ENCODE measurements at places on chromosomes 6 and 20.

DNA sequence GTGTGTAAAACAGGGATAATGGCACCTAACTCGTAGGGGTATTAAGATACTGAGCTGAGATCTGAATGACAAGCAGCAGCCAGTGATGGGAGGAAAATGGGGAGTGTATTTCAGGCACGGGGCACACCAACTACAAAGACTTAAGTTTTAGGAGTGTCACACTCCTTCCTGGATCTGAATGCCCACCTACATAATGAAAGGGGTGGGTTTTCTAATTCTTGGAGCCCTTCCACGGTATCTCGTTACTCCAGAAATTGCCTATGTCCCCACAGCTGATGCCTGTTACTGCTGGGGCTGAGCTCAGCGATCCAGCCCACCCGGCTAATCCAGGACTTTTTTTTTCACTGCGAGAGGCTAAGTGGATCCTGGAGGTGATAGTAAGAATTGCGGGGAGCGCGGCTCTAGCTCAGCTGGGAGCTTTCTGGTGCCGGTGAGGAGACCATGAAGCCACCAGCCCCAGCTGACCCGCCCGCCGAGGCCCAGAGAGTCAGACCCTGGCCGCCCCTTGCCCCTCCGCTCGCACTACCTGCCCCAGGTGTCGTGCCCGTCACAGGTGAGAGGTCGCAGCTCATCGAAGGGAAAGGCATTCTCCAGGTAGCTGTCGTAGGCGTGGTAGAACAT lies 727 bp downstream of the EDEM2 start:
- DNase-seq = no peak

DNA sequence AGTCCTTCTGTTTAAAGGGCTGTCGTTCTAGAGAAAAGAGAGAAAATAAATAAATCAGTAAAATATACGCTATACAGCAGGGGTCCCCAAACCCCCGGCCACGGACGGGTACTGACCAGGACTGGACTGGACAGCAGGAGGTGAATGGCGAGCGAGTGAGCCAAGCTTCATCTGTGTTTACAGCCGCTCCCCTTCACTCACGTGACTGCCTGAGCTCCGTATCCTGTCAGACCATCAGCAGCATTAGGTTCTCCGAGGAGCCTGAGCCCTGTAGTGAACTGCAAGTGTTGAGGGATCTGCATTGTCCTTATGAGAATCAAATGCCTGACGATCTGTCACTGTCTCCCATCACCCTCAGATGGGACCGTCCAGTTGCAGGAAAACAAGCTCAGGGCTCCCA lies 76.5 kb downstream of the ZNF217 start:
- DNase-seq = no peak

DNA sequence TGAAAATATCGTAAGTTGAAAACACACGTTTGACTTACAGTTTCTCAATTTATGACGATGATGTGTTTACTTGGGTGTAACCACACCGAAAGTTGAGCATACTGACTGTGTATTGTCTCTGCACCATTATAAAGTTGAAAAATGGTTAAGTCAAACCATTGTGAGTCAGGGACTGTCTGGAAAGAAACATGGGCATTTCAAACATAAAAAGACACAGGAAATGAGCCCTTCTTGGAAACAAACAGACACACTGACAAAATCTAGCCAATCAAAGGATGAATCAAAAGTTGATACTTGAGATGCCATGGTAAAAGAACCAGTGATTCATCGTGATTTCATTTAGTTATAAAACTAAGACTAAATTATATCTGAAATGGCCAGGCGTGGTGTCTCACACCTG lies 5.3 kb downstream of the POPDC3 start:
- no peak for DNase-seq

DNA sequence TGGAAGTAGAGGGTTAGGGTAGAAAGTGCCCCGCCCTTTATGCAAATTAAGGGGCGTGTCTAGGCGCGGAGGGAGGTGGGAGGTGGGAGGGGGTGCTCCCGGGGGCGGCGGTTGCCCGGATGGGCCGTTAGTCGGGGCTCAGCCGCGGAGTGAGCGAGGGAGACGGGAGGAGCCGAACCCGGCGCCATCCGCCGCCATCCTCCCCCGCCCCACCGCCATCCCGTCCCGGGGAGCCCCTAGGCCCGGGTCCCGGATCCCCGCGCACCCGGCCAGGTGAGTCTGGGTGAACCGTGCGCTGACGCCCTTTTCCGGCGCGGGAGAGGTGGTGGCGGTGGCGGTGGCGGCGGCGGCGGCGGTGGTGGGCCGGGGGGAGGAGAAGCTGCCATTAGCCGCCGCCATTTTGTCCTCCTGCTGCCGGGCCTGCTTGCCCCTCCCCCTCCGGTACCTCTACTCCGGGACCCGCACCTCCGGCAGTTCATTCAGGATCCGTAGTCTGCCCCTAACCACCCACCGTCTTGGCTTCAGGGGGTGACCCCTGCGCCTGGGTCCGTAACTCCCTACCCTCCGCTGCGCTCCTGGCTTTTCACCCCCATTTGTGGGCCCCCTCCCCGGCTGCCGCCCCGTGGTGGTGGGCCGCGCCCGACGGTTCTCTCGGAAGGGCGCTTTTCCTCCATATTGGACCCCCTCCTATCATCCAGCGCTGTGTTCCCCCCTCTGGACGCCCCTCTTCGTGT lies at the start of gene PRRC2A:
TSS of gene PRRC2A (plus strand) at position 130 of the 734 bp plus-strand sequence. CDS start 2,075 bp downstream, outside the sequence.
- DNase-seq = peak; percentile 41

DNA sequence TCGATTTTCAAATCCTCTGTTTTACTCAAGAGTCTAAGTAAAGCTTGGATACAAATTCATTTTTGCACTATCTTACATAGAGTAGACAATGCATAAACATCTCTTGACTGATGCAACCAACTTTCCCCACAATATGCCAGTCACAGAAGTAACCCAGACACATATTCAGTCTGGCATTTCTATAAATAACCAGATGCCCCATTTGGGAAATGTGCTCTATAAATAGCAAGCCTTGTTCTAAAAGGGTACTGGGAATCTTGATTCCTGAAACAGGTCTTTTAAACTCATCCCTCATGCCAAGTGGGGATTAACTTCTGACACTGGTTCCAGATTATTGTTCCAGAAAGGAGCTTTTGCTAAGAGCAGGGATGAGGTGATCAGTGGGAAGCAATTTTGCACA lies 411.7 kb downstream of the EPM2A start:
- no peak for DNase-seq

DNA sequence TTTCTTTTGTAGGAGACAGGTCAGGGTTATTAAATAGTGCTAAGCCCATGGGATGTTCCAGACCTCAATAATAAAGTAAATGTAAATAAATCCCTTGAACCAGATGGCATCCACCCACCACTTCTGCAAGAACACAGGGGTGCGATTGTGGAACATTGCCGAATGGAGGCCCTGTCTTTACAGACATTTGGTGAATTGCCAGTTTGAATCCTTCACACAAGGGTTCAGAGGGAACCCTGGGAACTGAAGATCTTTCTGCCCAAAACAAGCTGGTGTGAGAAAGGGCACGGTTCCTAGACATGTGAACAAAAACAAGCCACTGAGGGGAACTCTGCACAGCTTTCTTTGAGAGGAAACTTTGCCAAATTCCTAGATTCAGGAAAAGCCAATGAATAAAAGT lies 30.2 kb upstream of the RNF8 start:
- peak; percentile 12 for DNase-seq

- DNase-seq = no peak
Observed at GRCh38 chr20:57198132-57199072, 68.0 kb downstream of the BMP7 start.

DNA sequence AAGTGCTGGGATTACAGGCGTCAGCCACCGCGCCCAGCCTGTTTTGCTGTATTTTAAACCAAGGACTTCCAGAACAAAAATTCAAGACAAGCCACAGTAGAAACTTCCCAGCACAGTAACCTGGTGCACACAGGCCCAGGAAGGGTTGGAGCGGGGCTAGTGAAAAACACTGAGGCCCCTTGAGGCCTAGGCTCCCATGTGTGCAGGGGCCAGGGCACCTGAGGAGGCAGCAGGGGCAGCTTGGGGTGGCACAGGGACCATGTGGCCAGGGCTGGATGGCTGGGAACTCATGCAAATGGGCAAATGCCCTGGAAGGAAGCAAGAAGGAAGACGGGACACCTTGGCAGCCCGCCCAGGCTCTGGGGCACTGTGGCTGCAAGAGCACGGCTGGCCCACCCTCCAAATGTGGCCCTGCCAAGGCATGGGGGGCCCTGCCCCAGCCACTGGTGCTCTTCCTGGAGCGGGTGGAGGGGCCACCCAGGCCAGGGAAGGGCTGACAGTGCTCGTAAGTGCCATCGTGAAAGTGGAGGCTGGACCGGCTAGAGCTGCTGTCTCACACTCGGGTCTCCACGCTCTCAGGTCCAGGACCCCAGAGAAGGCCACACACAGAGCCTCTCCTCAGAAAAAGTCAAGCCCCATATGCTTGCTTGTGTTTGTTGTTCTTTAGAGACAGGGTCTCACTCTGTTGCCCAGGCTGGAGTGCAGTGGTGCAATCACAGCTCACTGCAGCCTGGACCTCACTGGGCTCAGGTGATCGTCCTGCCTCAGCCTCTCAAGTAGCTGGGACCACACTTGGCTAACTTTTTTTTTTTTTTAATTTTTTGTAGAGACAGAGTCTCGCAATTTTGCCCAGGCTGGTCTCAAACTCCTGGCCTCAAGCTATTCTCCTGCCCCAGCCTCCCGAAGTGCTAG lies 10.3 kb downstream of the SLC2A4RG start:
- DNase-seq = no peak

- DNase-seq = no peak
Observed at GRCh38 chr20:58109126-58109880, 119.2 kb downstream of the ANKRD60 start.

GRCh38 chr6:76438768-76439167 lies 366.3 kb upstream of the IMPG1 start:
- DNase-seq = no peak

- DNase-seq = peak; percentile 100
Observed at GRCh38 chr20:58907320-58908137, 55.0 kb downstream of the GNAS start.

- no peak for DNase-seq
Observed at GRCh38 chr20:62553838-62554161, 78.0 kb upstream of the GATA5 start.

DNA sequence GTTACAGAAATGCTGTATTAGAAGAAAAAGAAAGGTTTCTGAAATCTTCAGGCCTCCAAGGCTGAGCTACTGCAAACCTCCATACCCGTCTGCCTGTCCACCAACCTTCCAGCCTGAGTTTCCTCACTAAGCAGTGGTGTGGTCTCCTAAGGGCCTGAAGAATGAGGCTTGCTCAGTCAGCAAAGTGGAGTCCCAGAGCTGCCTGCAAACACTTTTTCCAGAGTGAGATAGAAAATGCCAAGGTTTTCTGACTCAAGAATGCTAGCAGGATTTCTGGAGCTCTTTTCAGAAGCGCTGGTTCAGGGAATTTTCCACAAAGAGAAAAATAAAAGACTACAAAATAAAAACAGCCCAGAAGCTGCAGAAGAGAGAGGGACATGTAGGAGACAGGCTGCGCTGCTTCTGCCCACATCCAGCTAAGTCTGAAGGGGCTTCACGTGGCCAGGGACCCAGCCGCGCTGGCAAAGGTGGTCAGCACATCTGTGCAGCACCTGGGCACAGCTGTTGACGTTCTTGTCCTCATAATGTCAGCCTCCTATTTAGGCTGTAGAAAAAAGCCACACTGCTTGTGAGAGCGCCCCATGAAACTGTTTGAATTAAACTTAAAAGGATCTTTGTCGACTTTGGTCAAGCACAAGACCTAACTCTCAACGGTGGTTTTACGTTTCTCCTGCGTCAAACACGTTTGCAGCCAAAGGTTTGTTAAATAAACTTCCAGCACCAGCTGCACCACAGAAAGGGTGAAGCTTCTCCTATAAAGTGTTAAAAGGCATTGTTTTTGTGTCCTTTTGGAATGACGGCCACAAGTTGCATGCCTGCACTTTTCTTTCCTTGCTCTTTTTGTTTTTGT lies 209.0 kb downstream of the THBS2 start:
- no peak for DNase-seq

- DNase-seq = peak; percentile 89
Observed at GRCh38 chr6:42338744-42339222, 112.9 kb downstream of the TRERF1 start.

DNA sequence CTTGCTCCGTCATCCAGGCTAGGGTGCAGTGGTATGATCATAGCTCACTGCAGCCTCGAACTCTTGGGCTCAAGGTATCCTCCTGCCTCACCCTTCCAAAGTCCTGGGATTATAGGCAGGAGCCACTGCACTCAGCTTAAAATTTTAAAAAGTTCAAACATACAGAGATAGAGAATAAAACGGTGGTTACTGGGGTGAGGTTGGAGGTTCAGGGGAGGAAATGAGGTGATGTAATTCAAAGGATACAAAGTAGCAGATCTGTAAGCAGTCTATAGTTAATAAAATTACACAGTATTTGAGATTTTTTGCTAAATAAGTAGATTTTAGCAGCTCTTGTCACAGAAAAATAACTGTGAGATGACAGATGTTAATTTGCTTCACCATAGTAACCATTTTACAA lies 7.5 kb upstream of the AFG1L start:
- DNase-seq = no peak

GRCh38 chr6:74447013-74447412 lies 751.0 kb downstream of the CD109 start:
- DNase-seq = no peak

GRCh38 chr6:149938571-149939355 lies 3.1 kb upstream of the ULBP2 start:
- DNase-seq = no peak

- DNase-seq = no peak
Observed at GRCh38 chr20:48667889-48668413, 159.8 kb downstream of the PREX1 start.

- DNase-seq = no peak
Observed at GRCh38 chr20:50348096-50348495, 157.5 kb downstream of the CEBPB start.

DNA sequence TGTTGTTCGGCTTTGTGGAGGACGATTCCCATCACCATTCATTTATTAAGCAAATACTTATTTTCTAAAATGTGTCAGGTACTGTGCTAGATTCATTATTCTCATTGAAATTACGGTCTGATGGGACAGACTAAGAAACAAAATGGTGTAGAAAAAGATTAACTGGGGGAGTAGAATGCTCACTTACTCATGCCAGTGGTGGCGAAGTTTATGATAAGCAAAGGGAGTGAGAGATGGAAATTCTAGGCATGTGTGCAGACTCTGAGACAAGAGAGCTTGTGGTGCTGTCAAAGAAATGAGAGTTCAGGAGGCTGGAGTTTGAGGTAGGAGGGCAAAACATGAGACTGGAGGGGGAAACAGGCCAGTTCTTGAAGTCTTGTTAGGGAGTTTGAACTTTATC lies 896 bp downstream of the RPP21 start:
- DNase-seq = no peak

DNA sequence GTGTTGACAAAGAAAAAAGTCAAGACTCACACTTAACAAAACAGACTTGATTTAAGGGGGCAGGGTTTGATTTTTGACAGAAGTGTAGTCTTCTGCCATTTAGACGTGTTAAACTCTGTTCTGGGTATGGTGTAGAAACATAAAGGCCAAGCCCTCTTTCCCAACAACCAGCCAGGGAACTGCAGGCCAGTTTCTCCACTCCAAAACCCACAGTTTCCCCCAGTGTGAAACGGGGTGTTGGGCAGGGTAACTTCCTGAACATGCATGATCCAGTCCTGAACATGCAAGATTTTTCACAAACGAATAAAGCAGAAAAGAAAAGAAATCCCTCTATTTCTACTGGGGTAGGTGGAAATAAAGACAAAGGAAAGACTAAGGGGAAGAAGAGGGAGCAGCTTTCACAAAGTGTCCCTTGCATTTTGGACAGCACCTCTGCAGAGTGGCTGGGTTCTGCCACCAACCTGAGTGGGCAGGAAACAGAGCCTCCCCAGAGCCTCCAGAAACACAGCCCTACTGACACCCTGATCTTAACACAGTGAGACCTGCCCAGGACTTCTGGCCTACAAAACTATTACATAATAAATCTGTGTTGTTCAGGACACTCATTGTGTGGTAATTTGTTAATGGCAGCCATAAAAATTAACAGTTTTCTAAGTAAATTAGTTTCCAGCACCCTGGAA lies 7.5 kb downstream of the APMAP start:
- no peak for DNase-seq

GRCh38 chr20:63179687-63180568 lies 36.0 kb downstream of the YTHDF1 start:
- no peak for DNase-seq
